Cortex of kidney (tissue), 1 donor: ENCODE measurements at places on chromosomes 12 and 14.

DNA sequence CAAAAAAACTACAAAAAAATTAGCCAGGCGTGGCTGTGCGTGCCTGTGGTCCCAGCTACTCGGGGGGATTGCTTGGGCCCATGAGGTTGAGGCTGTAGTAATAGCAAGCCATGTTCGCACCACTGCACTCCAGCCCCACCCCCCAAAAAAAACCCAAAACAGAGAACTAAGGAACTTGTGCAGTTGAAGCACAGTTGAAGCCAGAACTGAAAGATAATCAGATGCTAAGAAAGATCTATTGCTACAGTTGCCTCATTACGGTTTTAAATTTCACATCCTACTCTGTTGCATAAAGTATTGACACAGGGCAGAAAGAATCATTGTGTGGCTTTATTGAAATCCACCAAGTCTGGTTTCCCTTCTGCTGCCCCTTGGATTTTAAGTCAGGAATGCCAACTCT, 3.8 kb downstream of the CS start:
- no peak for DNase-seq

- DNase-seq, result no peak
Measured at GRCh38 chr14:74671789-74672188, 41.1 kb downstream of the AREL1 start.

DNA sequence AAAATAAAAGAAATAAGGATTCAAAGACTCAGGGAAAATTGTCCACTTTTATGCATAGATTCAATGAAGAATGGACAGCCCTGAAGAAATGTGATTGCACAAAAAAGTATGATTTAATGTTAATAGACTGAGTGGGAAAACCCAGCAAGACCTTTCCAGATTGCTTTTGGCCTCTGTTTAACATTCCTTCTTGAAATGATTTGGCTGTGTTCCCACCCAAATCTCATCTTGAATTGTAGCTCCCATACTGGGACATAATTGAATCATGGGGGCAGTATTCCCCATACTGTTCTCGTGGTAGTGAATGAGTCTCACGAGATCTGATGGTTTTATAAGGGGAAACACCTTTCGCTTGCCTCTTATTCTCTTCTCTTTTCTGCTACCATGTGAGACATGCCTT, 1316.9 kb upstream of the SEL1L start:
- no peak for DNase-seq

DNA sequence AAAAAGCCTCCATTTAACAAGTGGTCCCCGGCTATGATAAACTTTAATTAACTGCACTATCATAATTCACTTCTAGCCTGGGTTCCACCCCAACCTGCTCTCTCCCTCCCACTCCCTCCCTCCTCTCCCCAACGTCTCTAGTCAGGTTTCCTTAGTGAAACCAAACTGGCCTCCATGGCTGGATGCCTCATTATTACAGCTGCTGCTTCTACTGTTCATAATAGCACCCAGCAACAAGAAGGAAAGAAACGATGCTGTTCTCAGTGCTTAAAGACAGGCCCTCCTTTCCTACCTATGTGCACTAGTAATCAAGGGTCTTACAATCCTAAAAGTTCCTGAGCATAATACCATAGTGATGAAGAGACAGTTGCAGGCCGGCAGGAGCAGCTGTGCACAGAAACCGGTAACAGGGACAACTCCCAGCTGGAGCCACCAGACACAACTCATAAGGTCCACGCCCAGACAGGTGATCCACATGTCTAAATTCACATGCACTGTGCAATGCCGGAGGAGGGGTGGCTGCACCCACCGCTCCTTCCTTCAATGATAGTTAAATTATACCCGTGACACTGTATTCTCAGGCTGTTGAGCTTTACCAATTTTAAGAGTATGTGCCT, 6.2 kb downstream of the IRF2BPL start:
- DNase-seq, result no peak

- DNase-seq, result no peak
Measured at GRCh38 chr14:31884776-31885379, 192.2 kb upstream of the ARHGAP5 start.
